ENCODE measurements at places on chromosomes 7 and 10.
A peak's percentile ranks its signal among the peaks of the same experiment; 100 is the strongest.

- no peak for DNase-seq
These were observed 39.4 kb upstream of the PHF14 start for GRCh38 chr7:10934292-10934691.

- no peak for DNase-seq
These were observed 437.3 kb downstream of the PARD3 start for GRCh38 chr10:34377833-34378232.

GRCh38 chr10:103847909-103848468 is 7.4 kb downstream of the SH3PXD2A start:
- DNase-seq = no peak

DNA sequence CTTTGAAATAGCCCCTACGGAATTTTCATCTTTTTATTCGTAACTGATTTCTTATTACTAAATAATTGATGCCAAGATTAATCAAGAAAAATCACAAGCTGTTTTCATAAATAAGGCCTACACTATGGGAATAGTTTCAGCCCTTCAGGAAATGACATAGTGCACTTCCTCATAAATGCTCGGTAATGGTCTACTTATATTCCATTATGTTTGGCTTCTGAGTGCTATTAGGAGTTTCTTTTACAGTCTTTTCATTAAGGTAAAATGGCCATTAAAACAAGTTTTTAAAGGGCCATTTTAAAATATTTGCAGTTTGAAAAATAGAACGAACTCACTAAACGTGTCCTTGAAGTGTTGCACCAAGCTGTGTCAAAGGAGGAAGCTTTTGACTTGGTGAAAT is 174.5 kb downstream of the DNAH11 start:
- no peak for DNase-seq

- DNase-seq = no peak
These were observed 639.0 kb downstream of the AUTS2 start for GRCh38 chr7:70237256-70237655.

DNA sequence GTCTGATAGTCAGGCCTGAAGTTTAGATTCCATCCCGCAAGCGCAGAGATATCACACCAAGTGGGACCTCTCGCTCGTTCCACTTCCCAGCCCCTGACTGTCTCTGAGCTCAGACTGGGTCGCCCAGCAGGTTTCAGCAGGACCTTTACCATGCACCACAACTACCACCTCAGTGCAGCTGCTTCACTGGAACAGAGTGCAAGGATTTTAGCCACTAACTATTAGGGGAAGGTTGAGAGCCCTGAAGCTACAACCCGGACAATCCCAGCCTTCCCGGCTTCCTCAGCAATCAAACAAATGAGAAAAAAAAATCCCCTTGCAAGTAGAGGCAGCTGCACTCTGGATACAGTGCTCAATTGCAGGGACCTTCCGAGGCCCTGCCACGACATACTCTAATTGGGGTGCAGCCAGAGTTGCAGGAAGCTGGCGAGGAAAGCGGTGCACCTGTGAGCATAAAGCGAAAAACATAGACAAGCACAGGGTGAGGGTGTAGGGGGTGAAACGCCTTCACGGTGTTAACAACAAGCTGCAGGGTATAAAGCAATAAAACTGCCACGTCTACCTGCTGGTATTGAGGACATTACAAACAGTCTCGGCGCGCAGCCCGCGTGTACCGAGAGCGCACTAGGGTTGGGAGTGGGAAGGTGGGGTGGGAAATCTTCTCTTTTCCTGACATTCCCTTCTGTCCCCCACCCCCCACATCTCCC is 2.6 kb upstream of the DLX6 start:
- DNase-seq = no peak

GRCh38 chr7:137875746-137876145 is 29.0 kb upstream of the DGKI start:
- no peak for DNase-seq

DNA sequence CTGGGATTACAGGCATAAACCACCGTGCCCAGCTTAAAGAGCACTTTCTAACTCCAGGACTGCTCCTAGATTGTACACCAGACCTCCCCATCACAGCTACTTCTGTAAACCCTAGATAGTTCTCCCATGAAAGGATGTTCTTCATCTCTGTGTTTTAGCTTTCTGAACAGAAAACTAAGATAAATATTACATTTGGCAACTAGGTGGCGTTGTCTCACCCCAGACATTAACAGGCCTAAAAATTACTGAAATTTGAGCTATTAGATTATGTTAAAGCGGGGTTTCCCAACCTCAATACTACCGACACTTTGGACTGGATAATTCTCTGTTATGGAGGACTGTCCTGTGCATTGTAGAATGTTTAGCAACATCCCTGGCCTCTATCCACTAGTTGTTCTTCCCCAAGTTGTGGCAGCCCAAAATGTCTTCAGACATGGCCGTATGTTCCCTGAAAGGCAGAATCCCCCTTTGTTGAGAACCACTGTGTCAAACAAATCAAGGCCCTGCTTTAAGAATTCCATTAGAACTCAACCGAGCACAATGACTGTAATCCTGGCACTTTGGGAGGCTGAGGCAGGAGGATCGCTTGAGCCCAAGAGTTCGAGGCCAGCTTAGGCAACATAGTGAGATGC is 19.1 kb downstream of the ATOH7 start:
- DNase-seq = no peak

DNA sequence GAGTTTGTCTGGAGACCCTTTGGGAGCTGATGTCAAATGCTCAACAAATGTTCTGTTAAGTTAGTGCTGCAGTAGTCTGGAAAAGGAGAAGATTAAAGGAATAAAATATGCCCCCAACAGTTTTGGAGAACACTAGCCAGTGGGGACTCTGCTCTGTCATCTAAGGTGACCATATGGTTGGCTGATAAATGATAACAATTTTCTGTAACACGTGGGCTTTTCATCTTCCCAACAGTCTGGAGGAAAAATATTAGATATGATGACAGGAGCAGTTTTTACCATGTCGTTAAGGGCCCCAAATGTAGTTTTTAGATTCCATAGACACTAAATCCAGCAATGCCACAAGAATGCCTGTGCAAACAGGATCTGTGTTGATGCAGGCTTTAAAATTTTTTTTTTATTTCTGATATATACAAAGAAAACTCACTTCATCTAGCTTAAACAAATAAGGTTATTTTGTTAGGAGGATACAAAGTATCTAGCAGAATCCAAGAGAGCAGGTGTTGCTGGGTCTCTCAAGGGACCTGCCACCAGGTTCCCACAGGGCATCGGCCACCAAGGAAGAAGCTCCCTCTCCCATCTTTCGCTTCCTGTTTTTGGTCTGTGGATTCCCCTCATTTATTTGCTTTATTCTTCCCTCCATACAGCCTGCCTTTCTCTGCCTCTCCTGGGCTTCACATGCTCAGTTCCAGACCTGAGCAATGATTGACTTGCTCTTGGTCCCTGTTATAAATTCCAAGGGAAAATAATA is 6.2 kb upstream of the CFAP58 start:
- DNase-seq = no peak

DNA sequence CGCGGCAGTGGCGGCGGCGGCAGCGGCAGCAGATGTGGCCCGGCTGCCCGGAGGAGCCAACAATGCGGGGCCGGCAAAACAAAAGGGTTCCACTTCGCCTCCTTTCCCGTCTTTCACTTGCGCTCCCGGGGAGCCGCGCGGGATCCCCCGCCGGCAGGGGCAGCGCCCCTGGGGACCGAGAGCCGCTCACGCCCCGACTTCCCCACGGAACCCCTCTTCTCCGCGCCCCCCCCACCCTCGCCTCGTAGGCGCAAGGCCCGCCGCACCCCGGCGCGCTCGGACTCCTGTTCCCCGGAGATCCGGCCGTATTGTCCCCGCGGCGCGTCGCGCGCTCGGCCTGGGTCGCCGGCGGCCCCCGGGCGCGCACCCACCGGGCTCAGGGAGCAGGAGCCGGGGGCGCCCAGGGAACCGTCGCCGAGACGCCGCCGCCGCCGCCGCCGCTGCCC is 854 bp downstream of the CTBP2 start:
- DNase-seq = peak; percentile 50

DNA sequence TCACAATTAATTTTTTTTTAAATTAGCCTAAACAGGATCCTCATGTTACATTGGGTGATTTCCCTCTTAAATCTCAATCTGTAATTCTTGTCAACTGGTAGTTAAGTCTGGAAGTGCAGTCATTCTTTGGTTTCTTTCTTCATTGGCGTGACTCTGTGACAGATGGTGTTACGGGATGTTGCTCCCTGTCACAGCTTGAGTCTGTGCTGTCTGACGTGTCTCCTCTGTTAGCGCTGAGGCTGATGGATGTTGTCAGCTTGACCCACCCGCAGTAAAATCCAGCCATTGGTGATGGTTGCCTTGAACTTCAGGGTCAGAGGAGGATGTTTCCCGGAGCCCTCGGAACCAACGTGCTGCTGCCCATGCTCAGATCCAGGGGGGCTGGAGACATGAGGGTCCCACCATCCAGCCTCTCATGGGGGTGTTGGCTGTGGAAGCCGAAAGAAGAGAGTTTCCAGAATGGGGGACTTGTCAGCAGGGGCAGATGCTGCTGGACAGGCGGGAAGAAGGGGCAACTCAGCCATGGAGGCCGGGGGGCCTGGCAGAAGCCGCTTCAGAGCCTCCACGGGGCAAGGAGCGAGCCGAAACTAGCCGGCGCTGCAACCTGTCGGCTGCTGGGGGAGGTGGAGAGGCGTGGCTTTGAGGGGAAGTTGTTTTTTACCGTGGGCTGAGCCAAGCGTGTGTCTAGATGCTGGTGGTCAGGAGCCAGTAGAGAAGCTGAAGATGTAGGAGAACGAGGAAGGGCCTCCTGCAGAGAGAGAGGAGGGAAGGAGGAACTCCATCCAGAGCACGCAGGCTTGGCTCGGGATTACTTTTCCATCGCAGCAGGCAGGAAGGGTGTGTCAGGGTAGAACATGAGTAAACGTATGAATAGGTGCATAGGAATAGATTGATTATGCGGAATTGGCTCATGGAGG is 3.5 kb downstream of the SUN1 start:
- DNase-seq = no peak

GRCh38 chr7:26500749-26501352 is 209.2 kb downstream of the SNX10 start:
- DNase-seq = no peak

GRCh38 chr10:21492421-21492820 is 33.1 kb downstream of the SKIDA1 start:
- DNase-seq = no peak

DNA sequence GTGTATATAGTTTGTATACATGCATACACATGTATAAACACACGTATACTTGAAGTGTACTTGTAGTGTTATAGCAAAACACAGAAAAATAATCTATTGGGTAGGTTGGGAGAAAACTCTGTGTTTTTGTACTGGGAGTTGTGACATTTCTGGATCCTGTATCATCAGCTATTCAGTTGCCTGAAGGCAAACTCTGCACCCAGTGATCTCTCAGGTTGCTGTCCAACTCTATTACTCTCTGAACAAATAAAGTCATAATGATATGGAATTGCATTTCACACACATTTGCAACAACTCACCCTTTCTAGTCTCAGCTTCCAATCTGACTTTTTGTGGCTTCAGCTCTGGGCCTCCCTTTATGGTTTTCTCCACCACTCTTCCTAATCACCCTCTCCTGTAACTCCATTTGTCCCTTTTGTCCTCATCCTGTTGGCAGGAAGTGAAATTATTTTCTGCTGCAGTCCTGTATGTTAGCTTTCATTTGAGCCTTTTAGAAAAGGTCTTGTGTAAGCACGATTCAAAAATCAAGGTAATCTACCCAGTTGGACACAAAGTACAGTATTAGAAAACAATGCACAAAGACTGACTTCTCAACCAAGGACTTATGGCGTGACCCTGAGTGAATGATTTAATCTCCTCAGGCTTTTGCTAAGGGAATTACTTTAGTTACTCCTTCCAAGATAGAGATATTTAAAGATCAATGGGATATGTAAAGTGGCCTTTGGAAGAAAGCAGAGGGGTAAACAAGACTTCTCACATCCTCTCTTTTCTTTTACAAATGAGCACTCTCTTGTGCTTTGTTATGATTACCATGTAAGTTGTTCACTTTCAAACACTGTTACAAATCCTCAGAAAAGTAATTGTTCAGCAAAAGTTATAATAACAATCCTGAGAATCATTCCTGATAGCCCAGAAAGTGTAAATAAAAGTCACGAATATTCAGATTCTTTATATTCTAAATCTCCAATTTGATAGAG is 249.1 kb downstream of the KCND2 start:
- DNase-seq = no peak

DNA sequence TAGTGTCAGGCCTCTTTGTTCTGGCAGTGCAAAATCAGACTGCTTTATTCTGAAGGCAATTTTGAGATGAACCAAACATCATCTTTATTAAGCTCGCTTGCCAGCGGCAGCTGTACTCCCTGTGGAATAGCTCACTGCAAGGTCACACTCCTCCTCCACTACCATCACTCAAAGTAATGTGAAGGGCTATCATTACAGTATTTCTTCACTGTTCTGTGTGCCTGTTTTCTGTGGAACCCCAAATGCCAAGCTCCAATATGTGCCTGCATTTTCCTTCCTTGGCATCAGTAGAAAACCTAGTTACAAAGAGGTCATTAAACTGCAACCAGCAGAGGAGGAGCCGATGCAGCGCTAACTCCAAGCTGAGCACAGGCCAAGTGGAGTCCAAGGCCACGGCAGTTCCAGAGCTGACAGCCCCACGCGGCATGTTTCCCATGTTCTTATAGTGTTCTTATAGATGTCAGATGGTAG is 21.4 kb downstream of the BCCIP start:
- no peak for DNase-seq

- DNase-seq = no peak
These were observed 176.6 kb downstream of the BMPER start for GRCh38 chr7:34081935-34082334.
